ENCODE measurements at places on chromosomes 16 and 17. TPM values are rescaled to one million over a fixed set of nuclear protein-coding genes. Genes with fewer than 3 reads are reported as not detected.

GRCh38 chr17:61926826-61927207 is 965 bp downstream of the INTS2 start:
- no peaks in the 10 kb centered on the region for H3K27me3 ChIP-seq
- H3K4me3 ChIP-seq = peak overlapping the region; percentile 98
- no peaks in the 10 kb centered on the region for H3K36me3 ChIP-seq
- DNase-seq = no peak
- H3K4me1 ChIP-seq = peaks cover 19% of the 10 kb centered on the region

DNA sequence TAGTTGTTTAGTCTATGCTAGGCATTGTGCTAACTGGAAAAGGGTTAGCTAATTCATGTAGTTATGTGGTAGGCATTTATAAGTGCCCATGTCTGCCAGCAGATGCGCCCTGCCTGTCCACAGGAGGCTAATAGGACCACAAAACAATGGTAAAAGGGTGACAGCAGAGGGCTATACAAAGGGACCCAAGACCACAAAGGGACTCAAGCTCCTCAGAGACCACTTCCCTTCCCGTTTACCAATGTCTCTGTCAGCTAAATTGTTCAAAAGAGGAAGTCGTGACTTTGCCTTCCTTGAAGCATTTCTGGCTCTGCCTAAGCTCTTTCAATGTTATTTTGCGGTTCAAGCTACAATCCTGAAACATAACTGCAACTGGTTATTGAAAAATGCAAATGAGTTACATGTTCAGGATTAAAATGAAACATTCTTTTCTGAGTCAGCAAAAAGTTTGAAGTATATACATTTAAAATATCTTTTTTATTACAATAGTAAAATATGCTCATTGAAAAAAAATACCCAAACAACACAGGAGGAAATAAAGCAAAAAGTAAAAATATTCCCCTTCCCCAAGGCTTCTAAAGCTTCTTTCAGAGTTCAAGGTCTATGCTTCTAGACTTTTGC is 149.2 kb downstream of the MAF start:
- no peaks in the 10 kb centered on the region for H3K4me1 ChIP-seq
- H3K27ac ChIP-seq = no peak overlapping the region
- H3K36me3 ChIP-seq = no peaks in the 10 kb centered on the region
- no peaks in the 10 kb centered on the region for H3K27me3 ChIP-seq

DNA sequence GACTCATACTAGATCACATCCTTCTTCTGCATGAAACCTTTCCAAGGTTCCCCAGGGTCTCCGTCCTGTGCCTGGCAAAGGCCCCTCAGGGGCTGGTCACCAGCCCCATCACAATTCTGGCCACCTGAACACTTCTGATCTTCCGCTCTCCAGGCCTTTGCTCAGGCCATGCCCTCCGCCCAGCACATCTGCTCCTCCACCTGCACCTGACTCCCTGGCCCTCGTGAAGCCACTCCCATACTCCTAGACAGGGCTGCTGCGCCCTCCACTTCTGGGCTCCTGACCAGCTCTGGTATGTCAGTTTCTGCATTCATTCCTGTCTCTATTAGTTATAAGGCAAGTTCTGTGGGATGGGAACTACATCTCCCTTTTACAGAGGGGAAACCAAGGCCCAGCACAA is 1.9 kb upstream of the MYL11 start:
- peaks cover 36% of the 10 kb centered on the region for H3K4me1 ChIP-seq
- H3K27me3 ChIP-seq = no peaks in the 10 kb centered on the region
- H3K27ac ChIP-seq = peak overlapping the region; percentile 80
- no peaks in the 10 kb centered on the region for H3K36me3 ChIP-seq
- DNase-seq = no peak
- H3K4me3 ChIP-seq = no peak overlapping the region

GRCh38 chr17:38587947-38588787 is 17.6 kb downstream of the SRCIN1 start:
- peaks cover 7% of the 10 kb centered on the region for H3K27me3 ChIP-seq
- DNase-seq = no peak

DNA sequence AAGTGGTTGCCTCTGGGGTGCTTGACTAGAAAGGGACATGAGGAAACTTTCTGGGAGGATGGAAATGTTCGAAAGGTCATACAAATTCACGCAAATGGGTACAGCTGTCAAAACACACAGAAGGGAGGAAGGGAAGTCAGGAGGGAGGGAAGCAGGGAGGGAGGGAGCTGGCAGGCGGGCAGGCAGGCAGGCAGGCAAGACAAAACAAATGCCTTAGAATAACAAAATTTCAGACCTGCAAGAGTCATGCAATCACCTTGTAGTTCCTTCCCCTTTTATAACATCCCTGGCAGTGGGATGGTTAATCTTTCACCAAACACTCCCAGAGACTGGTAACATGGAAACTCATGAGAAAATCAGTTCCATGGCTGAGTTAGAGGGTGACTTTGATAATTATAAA is 189.2 kb downstream of the STX8 start:
- H3K4me1 ChIP-seq = no peaks in the 10 kb centered on the region
- H3K27ac ChIP-seq = no peak overlapping the region
- no peaks in the 10 kb centered on the region for H3K36me3 ChIP-seq
- H3K27me3 ChIP-seq = no peaks in the 10 kb centered on the region
- DNase-seq = no peak
- H3K4me3 ChIP-seq = no peak overlapping the region

- H3K27me3 ChIP-seq = peaks cover 34% of the 10 kb centered on the region
- no peaks in the 10 kb centered on the region for H3K36me3 ChIP-seq
- no peak overlapping the region for H3K27ac ChIP-seq
- peaks cover 26% of the 10 kb centered on the region for H3K4me1 ChIP-seq
Measured at GRCh38 chr17:79808763-79809529, 12.1 kb upstream of the CBX8 start.

GRCh38 chr17:3959295-3959899 is 4.8 kb downstream of the ATP2A3 start:
- no peaks in the 10 kb centered on the region for H3K27me3 ChIP-seq
- H3K4me3 ChIP-seq = no peak overlapping the region
- peak overlapping the region; percentile 53 for H3K27ac ChIP-seq
- no peak for DNase-seq
- peaks cover 51% of the 10 kb centered on the region for H3K36me3 ChIP-seq

- H3K27ac ChIP-seq = no peak overlapping the region
- DNase-seq = no peak
- H3K27me3 ChIP-seq = no peaks in the 10 kb centered on the region
- no peak overlapping the region for H3K4me3 ChIP-seq
Measured at GRCh38 chr17:82491196-82491530, 28.4 kb upstream of the FOXK2 start.

GRCh38 chr16:1874854-1875253 is 2.9 kb upstream of the MEIOB start:
- no peak overlapping the region for H3K27ac ChIP-seq
- no peak for DNase-seq
- no peaks in the 10 kb centered on the region for H3K36me3 ChIP-seq
- no peaks in the 10 kb centered on the region for H3K27me3 ChIP-seq
- H3K4me1 ChIP-seq = no peaks in the 10 kb centered on the region
- H3K4me3 ChIP-seq = no peak overlapping the region

DNA sequence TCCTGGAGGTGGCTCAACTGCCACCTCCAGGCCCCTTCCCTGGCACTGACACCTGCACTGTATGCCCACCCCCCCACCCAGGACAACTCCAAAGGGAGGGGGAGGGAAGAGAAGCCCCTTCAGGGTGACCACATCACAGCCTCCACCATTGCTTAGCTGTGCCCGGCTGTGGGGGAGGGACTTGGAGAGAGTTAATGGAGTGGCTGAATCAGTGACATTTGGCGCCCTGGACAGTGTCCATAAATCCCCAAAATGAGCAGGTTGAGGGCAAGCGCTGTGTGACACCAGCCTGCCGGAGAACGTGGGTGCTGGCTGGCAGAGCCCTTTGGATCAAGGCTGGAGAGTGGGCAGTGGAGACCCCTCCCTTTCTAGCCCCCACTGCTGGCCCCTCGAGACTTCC is 883 bp downstream of the USH1G start:
- H3K27me3 ChIP-seq = peaks cover 11% of the 10 kb centered on the region
- no peaks in the 10 kb centered on the region for H3K36me3 ChIP-seq
- H3K4me3 ChIP-seq = no peak overlapping the region
- H3K27ac ChIP-seq = no peak overlapping the region
- no peak for DNase-seq
- H3K4me1 ChIP-seq = peaks cover 12% of the 10 kb centered on the region

- DNase-seq = no peak
- H3K4me3 ChIP-seq = no peak overlapping the region
- no peaks in the 10 kb centered on the region for H3K36me3 ChIP-seq
- H3K27me3 ChIP-seq = no peaks in the 10 kb centered on the region
Measured at GRCh38 chr17:62827746-62828485, 19.8 kb upstream of the MARCHF10 start.

- peak overlapping the region; percentile 27 for H3K4me3 ChIP-seq
- peaks cover 33% of the 10 kb centered on the region for H3K4me1 ChIP-seq
- H3K36me3 ChIP-seq = no peaks in the 10 kb centered on the region
Measured at GRCh38 chr17:76252040-76252954, 12.0 kb upstream of the RNF157 start.

DNA sequence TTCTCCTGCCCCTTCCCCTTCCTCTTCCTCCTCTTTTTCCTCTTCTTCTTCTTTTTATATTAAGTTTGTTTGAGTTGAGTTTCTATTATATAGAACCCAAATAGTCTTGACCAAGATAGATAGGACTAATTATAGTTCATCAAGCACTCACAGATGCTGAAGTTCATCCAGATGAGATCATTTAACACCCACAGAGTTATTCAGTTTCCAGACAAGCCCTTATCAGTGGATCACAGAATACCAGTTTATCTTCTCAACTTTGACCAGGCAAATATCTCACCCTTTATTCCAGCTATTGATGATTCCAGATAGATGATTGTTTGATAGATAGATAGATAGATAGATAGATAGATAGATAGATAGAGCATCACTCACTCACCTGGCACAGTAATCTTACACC is 87.5 kb downstream of the AXIN2 start:
- H3K4me3 ChIP-seq = no peak overlapping the region
- no peaks in the 10 kb centered on the region for H3K4me1 ChIP-seq
- DNase-seq = no peak
- H3K27me3 ChIP-seq = no peaks in the 10 kb centered on the region

GRCh38 chr17:78933959-78934568 is 8.9 kb upstream of the TIMP2 start:
- H3K4me3 ChIP-seq = no peak overlapping the region
- no peaks in the 10 kb centered on the region for H3K36me3 ChIP-seq
- no peak for DNase-seq
- peaks cover 4% of the 10 kb centered on the region for H3K4me1 ChIP-seq

GRCh38 chr16:81630635-81631031 is 148.5 kb upstream of the PLCG2 start:
- H3K27ac ChIP-seq = peak overlapping the region; percentile 12
- H3K4me1 ChIP-seq = peaks cover 20% of the 10 kb centered on the region
- H3K4me3 ChIP-seq = no peak overlapping the region
- H3K27me3 ChIP-seq = no peaks in the 10 kb centered on the region
- no peaks in the 10 kb centered on the region for H3K36me3 ChIP-seq

- peaks cover 7% of the 10 kb centered on the region for H3K4me1 ChIP-seq
- no peak overlapping the region for H3K4me3 ChIP-seq
- peaks cover 4% of the 10 kb centered on the region for H3K36me3 ChIP-seq
- DNase-seq = no peak
Measured at GRCh38 chr16:70687102-70687511, 1.3 kb upstream of the MTSS2 start.

- no peak overlapping the region for H3K27ac ChIP-seq
- no peak overlapping the region for H3K4me3 ChIP-seq
- H3K4me1 ChIP-seq = no peaks in the 10 kb centered on the region
- H3K36me3 ChIP-seq = no peaks in the 10 kb centered on the region
Measured at GRCh38 chr17:8029121-8029520, 9.7 kb upstream of the ALOX15B start.

DNA sequence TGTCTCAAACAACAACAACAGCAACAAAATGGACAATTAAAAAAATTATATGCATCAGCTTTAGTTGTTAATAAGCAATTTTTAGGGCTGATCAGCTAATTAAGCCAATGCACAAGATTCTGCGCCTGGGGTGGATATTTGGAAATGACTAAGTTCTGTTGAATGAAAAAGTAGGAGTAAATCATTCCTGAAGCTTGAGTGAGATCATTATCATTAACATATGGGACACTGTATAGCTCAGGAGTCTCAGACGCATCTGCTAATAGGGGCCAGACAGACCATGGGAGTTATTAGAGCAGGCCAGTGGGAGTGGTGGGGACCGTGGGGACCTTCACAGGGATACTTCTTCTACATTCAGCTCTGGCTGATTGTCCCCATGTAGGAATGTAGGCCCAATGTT is 22.8 kb downstream of the IRX5 start:
- no peak for DNase-seq
- H3K27me3 ChIP-seq = peaks cover 4% of the 10 kb centered on the region
- no peak overlapping the region for H3K27ac ChIP-seq
- no peaks in the 10 kb centered on the region for H3K4me1 ChIP-seq
- H3K4me3 ChIP-seq = no peak overlapping the region

DNA sequence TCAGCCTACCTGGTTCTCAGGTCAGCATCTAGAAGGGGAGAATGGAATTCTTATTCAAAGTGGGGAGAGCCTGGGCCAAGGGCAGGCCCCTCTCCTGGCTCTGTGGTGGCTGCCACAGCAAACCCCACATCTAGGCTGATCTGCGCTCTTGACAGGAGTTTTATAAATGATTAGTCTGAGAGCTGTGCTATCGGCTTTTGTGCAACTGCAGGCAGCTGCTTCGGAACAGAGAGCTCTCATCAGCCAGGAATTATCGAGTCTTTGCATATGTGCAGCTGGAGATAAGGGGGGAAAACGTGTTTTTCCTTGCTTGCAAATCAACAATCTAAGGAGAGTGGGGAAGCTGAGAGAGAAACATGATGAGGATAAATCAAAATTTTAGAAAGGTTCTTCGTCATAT is 91.7 kb downstream of the HS3ST3A1 start:
- no peak overlapping the region for H3K4me3 ChIP-seq
- H3K27ac ChIP-seq = no peak overlapping the region
- no peaks in the 10 kb centered on the region for H3K27me3 ChIP-seq
- no peaks in the 10 kb centered on the region for H3K36me3 ChIP-seq
- no peak for DNase-seq

GRCh38 chr16:14485121-14485551 is 144.9 kb downstream of the PARN start:
- H3K4me3 ChIP-seq = no peak overlapping the region
- no peak for DNase-seq
- no peaks in the 10 kb centered on the region for H3K27me3 ChIP-seq
- H3K36me3 ChIP-seq = peaks cover 24% of the 10 kb centered on the region
- H3K4me1 ChIP-seq = peaks cover 10% of the 10 kb centered on the region

- no peak overlapping the region for H3K27ac ChIP-seq
- H3K36me3 ChIP-seq = no peaks in the 10 kb centered on the region
- H3K4me1 ChIP-seq = no peaks in the 10 kb centered on the region
- no peak for DNase-seq
- H3K4me3 ChIP-seq = no peak overlapping the region
Measured at GRCh38 chr17:225551-225950, 44.1 kb upstream of the DOC2B start.

Gene CA7
- not detected for polyA plus RNA-seq

Gene CSH1
- not detected for polyA plus RNA-seq

Gene PLSCR3
- polyA plus RNA-seq = 162 TPM

Gene ATF7IP2
- 304 TPM for polyA plus RNA-seq

Gene KRT40
- not detected for polyA plus RNA-seq

Gene UBN1
- polyA plus RNA-seq = 18.4 TPM

Gene TEX19
- polyA plus RNA-seq = not detected

Gene CCDC40
- not detected for polyA plus RNA-seq

Gene CACNA1G
- not detected for polyA plus RNA-seq

Gene HS3ST3B1
- polyA plus RNA-seq = 7.9 TPM
